ENCODE measurements at places on chromosomes 13 and 19.
A peak's percentile ranks its signal among the peaks of the same experiment; 100 is the strongest.

DNA sequence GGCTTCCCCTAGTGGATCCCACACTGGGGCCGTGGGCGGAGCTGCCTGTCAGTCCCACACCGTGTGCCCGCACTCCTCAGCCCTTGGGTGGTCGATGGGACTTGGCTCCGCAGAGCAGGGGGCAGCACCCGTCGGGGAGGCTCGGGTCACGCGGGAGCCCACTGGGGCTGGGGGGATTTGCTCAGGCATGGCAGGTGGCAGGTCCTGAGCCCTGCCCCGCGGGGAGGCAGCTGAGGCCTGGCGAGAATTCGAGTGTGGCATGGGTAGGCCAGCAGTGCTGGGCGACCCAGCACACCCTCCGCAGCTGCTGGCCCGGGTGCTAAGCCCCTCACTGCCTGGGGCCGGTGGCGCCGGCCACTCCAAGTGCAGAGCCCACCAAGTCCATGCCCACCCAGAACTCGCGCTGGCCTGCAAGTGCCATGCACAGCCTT, 481.7 kb upstream of the PRR20A start:
- no peak for DNase-seq

DNA sequence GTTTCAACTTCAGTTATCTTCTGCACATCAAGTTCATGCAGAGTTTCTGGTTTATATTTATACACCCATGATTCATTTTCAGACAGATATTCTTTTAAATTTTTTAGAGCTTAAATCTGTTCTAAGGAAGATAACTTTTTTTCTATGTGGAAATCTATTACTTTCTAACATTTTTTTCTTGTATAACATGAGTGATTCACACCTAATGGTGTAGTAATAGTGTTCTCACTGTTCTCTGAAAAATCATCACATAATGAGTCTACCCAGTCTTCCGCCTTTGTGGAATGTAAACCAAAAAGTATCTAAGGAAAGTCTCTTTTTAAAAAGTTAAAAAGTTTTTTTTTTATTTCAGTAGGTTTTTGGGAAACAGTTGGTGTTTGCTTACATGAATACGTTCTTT, 70.8 kb downstream of the FNDC3A start:
- DNase-seq: no peak

GRCh38 chr19:56101746-56102535, 19.2 kb downstream of the ZNF787 start:
- no peak for DNase-seq

DNA sequence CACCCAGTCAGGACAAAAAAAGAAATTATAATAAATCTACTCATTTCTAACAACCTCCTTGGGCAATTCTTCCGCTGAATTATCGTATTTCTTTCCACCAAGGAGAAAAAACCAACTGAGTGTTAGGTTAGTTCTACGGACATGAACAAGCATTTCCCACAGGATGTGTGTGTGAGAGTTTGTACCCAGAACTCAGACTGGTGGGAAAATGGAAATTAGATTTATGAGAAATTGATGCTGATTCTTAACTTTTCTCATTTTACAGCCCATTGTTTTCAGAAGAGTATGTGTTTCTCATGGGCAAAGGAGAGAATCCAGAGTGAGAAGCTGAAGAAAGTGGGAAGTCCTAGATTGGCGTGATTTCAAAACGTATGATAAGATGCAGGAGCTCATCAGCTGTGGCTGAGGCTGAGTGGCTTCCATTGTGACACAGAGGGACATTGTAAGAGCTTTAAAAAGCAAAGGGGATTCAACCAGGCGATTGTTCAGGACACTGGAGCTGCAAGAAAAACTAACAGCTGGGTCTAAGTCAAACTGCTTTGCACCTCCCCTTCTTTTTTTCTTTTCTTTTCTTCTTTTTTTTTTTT, 184.7 kb upstream of the ARGLU1 start:
- no peak for DNase-seq

GRCh38 chr13:50668691-50669271, 174.7 kb downstream of the DLEU7 start:
- DNase-seq: no peak

DNA sequence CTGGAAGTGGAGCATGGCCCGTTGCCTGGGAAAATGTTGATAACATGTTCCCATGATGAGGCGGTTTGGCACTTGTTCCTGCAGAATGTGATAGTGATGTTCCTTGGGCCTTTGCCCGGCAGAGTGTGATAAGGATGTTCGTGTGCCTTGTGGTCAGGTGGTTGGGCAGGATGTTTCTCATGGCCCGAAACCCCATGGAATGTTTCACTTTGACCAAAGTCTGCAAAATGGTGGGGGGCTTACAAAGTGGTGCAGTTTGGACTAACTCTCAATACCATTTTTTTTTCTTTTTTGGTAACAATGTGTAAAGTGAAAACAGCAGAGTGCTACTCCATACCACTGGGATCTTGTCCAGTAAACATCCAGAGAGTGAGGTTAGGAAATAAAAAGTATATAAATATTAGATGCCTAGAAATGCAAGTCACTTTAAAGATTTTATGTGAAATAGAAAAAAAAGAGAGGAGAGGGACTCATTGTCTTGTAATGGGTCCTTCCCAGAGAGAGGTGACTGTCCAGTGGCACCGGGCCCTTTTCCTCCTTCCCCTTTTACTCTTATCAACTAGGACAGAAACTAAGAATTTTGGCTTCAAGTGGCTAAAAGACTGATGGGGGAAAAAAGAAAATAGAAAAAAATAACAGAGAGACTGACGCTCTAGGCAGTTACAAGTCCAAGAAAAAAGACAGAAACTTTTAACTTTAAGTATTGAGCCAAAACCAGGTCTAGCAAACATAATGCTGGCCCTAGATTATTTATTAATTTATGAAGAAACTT, 5.7 kb downstream of the FPR3 start:
- no peak for DNase-seq

- DNase-seq: no peak
These were observed 781 bp downstream of the QPCTL start for GRCh38 chr19:45693106-45693788.

GRCh38 chr19:867855-868457, 8.5 kb downstream of the CFD start:
- DNase-seq: no peak

DNA sequence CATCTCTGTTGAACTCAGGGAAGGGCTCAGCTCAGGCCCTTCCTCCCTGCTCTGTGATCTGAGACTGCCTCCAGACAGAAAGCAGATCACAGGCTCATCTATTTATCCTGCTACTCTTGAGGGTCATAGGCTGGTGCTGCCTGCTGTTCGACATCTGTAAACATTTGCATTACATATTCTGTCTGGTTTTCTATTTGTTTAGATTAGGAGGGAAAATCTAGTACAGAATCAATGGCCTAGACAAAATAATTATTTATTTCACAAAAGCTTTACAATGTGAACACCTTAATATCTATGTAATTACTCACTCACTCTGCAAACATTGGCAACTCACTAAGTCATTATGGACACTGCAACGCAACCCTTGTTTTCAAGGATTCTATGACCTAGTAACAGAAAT, 43.0 kb downstream of the CEP89 start:
- DNase-seq: no peak

DNA sequence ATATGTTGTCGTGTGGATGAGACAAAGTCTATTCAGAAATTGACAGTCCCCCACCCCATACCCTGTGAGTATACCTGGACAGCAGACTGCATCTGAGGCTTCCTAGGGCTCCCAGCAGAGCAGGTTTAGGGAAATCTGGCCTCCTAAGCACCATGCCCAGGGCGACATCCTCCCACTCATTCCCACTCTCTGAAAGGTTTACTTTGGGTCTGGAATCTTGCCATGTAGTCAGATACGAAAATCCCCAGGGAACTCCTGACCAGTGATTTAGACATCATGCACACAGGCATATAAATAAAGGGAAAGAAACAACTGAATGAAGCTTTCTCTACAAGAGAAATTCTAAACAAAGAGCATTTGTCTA, 717 bp upstream of the NALCN start:
- DNase-seq: no peak

- DNase-seq: no peak
These were observed 15.9 kb upstream of the OLFM4 start for GRCh38 chr13:53012707-53013106.

- DNase-seq: no peak
These were observed 3.5 kb downstream of the KCNN4 start for GRCh38 chr19:43777163-43777695.

DNA sequence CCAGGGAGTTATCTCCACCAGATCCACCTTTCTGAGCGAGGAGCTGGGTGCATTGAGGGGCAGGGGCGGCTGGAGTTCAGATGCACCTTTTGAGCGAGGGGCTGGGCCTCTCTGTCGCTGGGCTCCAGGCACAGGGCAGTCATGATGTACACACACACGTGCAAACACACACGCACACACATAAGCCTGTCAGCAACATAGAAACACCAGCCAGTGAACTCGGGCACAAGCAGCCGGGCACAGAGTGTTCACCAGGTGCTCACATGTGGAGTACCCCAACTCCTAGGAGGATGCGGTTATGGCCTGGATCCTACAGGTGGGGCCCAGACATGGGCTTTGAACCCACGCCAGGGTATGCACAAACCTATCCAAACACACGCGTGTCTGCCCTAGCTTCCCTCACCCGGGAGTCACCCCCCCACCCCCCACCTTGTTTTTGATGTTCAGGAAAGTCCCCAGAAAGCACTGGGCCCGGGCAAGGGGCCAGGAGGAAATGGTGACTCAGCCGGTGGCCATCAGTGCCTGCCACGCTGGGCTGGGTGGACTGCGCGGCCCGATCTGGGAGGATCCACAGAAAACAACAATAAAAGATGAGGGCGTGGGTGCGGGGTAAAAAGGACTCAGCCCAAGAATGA, 13.3 kb downstream of the ARRDC2 start:
- peak; percentile 73 for DNase-seq

- no peak for DNase-seq
These were observed at the start of gene FRY for GRCh38 chr13:32031025-32031814. Gene FRY, plus strand, starts transcription at chr13:32031774. Its CDS starts 22 bp downstream, at chr13:32031796.

- DNase-seq: no peak
These were observed 5.3 kb upstream of the GRTP1 start for GRCh38 chr13:113369189-113369588.

- no peak for DNase-seq
These were observed 11.1 kb downstream of the CILP2 start for GRCh38 chr19:19548915-19549759.

GRCh38 chr13:45295536-45295935, 45.4 kb downstream of the TPT1 start:
- no peak for DNase-seq

- DNase-seq: no peak
These were observed 65.8 kb upstream of the ADGRE5 start for GRCh38 chr19:14315433-14315832.

DNA sequence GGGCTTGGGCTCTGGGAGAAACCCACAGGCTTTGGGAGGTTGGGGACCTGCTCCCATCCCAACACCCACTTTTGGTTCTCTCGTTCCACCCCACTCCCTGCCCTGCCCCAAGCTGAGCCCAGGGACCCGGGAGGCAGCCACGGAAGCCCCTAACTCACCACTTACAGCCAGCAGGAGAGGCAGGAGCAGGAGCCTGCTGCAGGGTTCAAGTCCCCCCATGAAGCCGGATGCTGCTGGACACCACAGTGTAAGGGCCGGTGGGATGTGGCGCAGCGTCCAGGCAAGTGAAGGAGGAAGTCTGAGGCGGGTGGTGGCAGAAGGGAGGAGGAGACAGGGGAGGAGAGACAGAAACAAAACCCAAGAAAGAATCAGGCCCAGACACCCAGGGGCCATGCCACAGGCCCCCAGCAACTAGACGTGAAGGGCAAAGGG, at the start of gene TYROBP:
TSS of gene TYROBP (minus strand) at position 286 of the 432 bp plus-strand sequence. CDS start at position 219, 67 bp downstream.
- DNase-seq: no peak

DNA sequence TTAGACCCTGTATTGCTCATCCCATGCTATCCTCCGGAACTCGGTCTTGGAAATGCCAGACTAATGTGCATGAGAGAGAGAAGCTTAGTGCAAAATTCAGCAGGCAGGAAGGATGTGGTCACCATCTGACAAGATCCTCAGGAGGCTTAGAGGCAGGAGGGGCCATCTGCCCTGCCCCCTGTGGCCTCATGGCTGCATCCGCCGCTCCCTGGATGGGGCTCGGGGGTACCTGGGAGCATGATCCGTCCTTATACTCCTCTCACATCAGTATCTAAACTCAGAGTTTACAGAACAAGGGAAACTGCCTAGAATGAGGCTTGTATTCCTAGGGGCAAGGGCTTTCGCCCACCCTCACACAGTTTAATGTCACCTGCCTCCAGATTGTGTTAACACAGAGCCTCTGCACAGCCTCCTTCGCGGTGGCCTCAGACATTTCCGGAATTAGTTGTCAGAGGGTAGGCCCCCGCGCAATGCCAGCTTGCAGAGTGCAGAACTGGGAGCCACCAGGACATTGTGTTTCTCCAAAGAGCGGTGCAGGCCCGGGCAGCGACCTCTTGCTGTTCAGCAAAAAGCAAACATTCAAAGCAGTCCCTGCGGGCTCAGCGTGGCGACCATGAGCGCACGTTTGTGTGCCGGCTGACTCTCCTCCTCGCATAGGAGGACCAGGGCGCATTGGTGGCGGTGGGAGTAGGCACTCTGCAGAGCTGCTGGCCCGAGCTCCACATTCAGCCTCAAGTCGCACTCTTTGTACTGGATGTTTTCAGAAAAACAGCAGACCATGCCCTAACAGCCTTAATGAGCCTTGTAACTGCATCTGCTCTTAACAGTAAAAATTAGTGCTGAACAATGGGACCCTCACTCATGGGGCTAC, 39.1 kb downstream of the GPR12 start:
- no peak for DNase-seq

DNA sequence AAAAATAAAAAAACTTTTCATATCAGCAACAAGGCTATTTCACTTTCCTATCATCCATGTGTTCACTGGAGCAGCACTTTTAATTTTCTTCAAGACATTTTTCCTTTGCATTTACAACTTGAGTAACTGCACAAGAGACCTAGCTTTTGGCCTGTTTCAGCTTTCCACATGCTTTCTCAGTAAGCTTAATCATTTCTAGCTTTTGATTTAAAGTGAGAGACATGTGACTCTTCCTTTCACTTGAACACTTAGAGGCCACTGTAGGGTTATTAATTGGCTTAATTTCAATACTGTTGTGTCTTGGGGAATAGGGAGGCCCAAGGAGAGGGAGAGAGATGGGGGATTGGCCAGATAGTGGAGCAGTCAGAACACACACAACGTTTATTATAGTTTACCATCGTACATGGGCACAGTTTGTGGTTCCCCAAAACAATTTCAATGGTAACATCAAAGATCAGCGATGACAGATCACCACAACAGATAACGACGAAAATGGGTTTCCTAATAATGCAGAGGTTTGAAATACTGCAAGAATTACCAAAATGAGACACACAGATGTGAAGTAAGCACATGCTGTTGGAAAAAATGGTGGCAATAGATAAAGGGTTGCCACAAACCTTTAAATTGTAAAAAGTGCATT, 117.6 kb downstream of the GGACT start:
- DNase-seq: no peak

DNA sequence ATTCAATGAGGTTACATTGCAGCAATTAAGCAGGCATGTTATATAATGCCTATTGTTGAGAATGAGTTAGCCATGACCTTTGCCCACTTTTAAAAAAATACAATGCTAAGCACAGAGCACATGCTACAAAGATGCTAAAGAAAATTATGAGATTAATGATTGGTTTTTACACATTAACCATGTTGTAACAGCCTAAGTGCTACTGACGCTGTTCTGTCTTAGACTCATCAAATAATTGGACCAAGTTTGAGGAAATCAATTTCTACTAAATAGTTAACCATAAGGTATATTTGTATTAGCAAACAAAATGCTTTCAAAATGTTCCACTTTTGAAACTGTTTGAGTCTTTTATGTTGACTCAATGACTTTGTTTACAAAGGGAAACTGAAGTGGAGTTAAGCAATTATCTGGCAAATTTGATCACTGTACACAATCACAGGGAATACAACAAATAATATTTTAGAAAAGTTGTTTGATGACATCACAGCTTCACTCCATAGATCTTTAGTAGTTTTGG, 14.3 kb downstream of the MIR17HG start:
- no peak for DNase-seq

Data from stimulated activated CD4-positive, alpha-beta T cell treated with anti-CD3 and anti-CD28 coated beads, TNF-alpha, amount 100 ng/mL, for 1 hour (primary cell).